ENCODE measurements at places on chromosomes 6 and 20. TPM values are rescaled to one million over a fixed set of nuclear protein-coding genes. Genes with fewer than 3 reads are reported as not detected.
A peak's percentile ranks its signal among the peaks of the same experiment; 100 is the strongest.

DNA sequence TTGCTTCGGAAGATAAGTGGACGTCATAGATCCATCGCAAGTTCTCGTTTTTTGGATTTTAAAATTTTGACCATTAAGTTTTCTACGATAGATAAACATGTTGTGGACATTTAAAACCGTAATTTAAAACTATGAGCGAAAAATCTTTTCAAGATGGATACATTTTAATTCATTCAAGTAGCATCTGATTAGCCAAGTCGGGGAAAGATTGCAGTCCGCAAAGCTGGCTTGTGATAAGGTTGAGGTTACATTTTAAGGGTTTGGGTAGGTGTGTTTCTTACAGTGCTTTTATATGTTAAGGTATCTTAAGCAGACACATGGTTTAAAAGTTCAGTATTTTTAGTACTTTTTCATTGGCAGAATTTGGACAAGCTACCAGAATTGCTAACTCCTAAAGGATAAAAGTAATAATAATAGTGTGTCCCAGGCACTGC lies 1.2 kb downstream of the WTAP start:
- H3K4me3 ChIP-seq: peak overlapping the region; percentile 97
- H3K36me3 ChIP-seq: no peaks in the 10 kb centered on the region
- H3K27ac ChIP-seq: peak overlapping the region; percentile 100
- DNase-seq: no peak
- H3K4me1 ChIP-seq: peaks cover 29% of the 10 kb centered on the region
- no peaks in the 10 kb centered on the region for H3K27me3 ChIP-seq

DNA sequence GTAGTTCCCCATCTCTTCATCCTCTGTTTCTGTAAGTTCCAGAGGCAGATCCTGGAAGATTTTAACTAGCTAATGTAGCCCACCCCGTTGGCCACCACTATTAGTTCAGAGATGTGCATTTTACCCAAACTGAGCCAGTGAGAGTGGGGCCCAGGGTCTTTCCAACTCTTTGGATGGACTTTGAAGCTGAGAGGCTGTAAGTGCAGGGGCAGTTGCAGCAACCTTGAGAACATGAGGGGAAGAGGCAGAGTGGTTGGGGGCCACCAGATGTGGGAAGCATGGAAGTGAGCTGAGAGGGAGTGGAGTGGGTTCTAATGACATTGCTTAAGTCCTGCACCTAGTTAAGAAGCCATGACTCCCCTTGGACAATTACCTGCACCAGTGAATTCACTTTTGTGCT lies 72.2 kb downstream of the CDH26 start:
- H3K27me3 ChIP-seq: no peaks in the 10 kb centered on the region
- H3K36me3 ChIP-seq: no peaks in the 10 kb centered on the region
- no peak overlapping the region for H3K27ac ChIP-seq
- H3K4me1 ChIP-seq: no peaks in the 10 kb centered on the region
- DNase-seq: no peak

DNA sequence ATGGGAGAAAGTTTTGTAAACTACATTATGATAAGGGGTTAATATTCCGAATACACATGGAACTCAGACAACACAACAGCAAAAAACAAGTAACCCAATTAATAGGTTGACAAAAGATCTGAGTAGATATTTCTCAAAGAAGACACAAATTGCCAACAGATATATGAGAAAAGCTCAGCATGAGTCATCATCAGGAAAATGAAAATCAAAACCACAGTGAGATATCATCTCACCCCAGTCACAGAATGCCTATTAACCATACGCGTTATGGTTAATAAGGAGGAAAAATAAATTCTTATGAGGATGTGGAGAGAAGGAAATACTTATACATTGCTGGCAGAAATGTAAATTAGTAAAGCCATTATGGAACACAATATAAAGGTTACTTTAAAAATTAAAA lies 695.0 kb downstream of the COL12A1 start:
- no peaks in the 10 kb centered on the region for H3K27me3 ChIP-seq
- no peaks in the 10 kb centered on the region for H3K36me3 ChIP-seq
- no peak for DNase-seq
- no peak overlapping the region for H3K4me3 ChIP-seq

The ATP6V1G2 gene
- total RNA-seq: not detected

The HLA-DQB2 gene
- total RNA-seq: not detected

The PRL gene
- total RNA-seq: not detected

DNA sequence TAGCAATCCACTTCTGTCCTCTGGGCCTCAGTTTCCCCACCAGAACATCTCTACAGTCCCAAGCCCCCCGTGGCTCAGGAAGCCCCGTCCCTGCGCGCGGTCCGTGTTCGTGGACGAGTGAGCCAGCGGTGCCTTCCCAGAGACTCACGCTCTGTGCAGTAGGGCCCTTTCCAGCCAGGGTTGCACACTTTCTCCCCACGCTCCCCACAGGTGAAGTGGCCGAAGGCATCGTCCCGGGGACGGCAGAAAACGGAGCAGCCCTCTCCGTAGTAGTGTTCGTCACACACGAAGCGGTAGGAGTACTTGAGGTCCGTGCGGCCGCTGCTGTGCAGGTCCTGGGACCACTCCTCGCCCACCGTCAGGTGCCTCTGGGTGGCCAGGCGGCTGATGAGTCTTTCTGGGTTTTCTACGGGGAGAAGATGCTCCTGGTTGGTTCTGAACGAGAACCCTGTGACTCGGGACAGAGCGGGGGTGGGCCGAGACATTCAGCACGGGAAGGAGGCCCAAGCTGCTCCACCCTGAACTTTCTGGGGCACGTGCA lies 2.7 kb downstream of the DLL1 start:
- H3K27me3 ChIP-seq: peaks cover 17% of the 10 kb centered on the region
- DNase-seq: peak; percentile 45
- no peaks in the 10 kb centered on the region for H3K4me1 ChIP-seq
- H3K36me3 ChIP-seq: peaks cover 19% of the 10 kb centered on the region
- peak overlapping the region; percentile 78 for H3K4me3 ChIP-seq

DNA sequence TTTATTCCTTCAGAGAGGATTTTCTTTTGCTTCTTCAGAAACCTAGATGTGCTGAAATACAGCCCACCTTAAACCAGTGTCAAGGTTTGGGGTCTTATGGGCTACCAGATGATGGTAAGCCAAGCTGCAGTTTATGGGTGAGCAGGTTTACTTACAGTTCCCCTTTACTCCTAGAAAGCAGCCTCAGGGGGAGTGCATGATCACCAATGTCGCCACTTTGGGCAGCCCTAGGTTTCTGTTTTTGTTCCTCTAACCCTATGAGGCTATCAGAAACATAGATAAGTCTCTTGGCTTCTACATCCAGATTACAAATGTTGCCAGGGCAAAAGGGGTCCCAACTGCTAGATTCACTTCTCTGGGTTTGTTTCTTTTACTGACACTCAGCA lies 67.2 kb downstream of the TRIM27 start:
- no peaks in the 10 kb centered on the region for H3K4me1 ChIP-seq
- no peaks in the 10 kb centered on the region for H3K36me3 ChIP-seq
- H3K27ac ChIP-seq: no peak overlapping the region
- H3K4me3 ChIP-seq: no peak overlapping the region
- DNase-seq: no peak
- H3K27me3 ChIP-seq: no peaks in the 10 kb centered on the region

GRCh38 chr6:142867355-142867801 lies 77.6 kb downstream of the HIVEP2 start:
- no peak overlapping the region for H3K27ac ChIP-seq
- no peaks in the 10 kb centered on the region for H3K27me3 ChIP-seq
- H3K36me3 ChIP-seq: no peaks in the 10 kb centered on the region
- DNase-seq: no peak

GRCh38 chr6:37491830-37492208 lies 7.9 kb downstream of the CCDC167 start:
- no peaks in the 10 kb centered on the region for H3K27me3 ChIP-seq
- no peak overlapping the region for H3K4me3 ChIP-seq
- H3K27ac ChIP-seq: no peak overlapping the region
- no peaks in the 10 kb centered on the region for H3K36me3 ChIP-seq
- no peaks in the 10 kb centered on the region for H3K4me1 ChIP-seq
- DNase-seq: peak; percentile 41

DNA sequence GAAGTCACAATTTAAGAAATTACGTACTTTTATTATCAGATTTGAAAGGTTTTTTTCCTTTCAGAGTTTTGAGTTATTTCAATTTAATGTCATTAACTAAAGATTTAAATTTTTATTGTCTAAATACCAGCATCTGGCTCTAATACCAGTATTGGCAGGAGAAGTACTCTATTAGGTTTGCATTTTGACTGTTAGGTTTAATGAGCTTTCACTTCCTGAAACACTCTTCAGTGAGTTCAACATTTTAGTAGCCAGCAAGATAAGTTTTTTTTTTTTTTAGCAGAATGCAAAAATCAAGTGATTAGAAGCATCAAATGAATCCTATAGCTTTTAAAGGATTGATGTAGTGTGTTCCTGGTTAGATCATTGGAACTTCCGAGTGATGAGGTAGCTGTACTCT lies 34.0 kb upstream of the SCGN start:
- H3K4me1 ChIP-seq: no peaks in the 10 kb centered on the region
- H3K36me3 ChIP-seq: no peaks in the 10 kb centered on the region
- no peak overlapping the region for H3K27ac ChIP-seq
- DNase-seq: no peak

DNA sequence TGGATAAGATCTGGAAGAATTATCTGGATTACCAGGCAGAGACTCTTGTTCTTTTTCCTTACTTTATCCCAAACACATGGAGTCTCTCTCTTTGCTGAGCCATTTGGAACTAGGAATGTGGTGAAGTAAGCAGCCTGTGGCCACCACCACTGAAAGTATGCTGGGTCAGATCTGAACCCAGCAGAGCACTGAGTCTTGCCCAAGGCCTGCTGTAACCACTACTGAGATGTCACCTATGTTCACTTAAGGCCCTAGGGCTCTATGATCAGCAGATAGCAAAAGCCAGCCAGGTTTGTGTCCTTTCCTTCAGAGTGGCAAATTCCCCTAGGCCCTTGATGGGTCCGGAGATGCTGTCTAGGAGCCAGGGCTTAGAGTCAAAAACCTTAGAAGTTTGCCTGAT lies 103.3 kb upstream of the PLN start:
- H3K4me3 ChIP-seq: no peak overlapping the region
- H3K36me3 ChIP-seq: no peaks in the 10 kb centered on the region
- no peaks in the 10 kb centered on the region for H3K27me3 ChIP-seq
- no peak for DNase-seq

The SSTR4 gene
- not detected for total RNA-seq

DNA sequence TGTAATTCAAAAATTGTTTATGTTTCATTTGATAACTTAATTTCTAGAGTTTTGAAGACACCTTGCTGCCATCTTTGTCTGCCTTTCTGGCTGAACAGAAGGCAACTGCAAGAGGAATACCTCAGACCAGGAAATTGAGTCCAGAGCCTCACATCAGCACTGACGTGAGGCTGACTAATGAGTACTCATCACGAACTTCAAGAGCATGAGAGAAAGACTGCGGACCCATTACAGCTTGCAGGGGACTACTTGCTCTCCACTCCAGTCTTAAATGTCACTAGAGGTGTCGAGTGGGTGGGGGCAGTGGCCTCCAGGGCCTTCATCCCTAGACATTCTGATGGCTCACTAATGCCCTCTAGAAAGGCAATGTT lies 109.5 kb upstream of the SSTR4 start:
- DNase-seq: no peak
- no peak overlapping the region for H3K27ac ChIP-seq
- H3K36me3 ChIP-seq: no peaks in the 10 kb centered on the region
- H3K27me3 ChIP-seq: no peaks in the 10 kb centered on the region
- no peaks in the 10 kb centered on the region for H3K4me1 ChIP-seq
- no peak overlapping the region for H3K4me3 ChIP-seq

- no peaks in the 10 kb centered on the region for H3K4me1 ChIP-seq
- DNase-seq: no peak
- H3K27ac ChIP-seq: no peak overlapping the region
- peaks cover 74% of the 10 kb centered on the region for H3K36me3 ChIP-seq
- no peak overlapping the region for H3K4me3 ChIP-seq
- no peaks in the 10 kb centered on the region for H3K27me3 ChIP-seq
Measured at GRCh38 chr20:62267543-62267942, 29.2 kb downstream of the OSBPL2 start.

The HLA-DQB1 gene
- total RNA-seq: 18.2 TPM

The TMEM170B gene
- 1.1 TPM for total RNA-seq

- H3K27ac ChIP-seq: no peak overlapping the region
- H3K36me3 ChIP-seq: no peaks in the 10 kb centered on the region
- H3K27me3 ChIP-seq: peaks cover 4% of the 10 kb centered on the region
- no peak for DNase-seq
- no peaks in the 10 kb centered on the region for H3K4me1 ChIP-seq
Measured at GRCh38 chr20:32089637-32090362, 19.7 kb upstream of the TM9SF4 start.

DNA sequence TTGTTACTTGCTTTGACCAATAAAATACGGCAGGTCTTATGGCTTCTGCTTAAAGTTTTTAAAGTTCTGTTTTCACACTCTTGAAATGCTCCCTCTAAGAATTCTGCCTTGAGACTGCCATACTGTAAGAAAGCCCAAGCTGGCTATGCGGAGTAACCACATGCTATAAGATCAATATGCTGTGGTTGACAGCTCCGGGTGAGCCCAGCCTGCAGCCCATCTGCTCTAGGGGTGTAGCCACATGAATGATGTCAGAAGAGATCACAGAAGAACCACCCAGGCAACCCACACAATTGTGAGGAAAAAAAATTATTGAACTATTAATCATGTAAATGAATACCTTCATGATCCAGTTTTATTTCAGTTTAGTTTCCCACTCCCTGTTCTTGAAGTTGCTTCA lies 26.1 kb upstream of the SH3BGRL2 start:
- H3K27ac ChIP-seq: no peak overlapping the region
- peaks cover 17% of the 10 kb centered on the region for H3K4me1 ChIP-seq
- H3K27me3 ChIP-seq: no peaks in the 10 kb centered on the region

The JPH2 gene
- 8.0 TPM for total RNA-seq

DNA sequence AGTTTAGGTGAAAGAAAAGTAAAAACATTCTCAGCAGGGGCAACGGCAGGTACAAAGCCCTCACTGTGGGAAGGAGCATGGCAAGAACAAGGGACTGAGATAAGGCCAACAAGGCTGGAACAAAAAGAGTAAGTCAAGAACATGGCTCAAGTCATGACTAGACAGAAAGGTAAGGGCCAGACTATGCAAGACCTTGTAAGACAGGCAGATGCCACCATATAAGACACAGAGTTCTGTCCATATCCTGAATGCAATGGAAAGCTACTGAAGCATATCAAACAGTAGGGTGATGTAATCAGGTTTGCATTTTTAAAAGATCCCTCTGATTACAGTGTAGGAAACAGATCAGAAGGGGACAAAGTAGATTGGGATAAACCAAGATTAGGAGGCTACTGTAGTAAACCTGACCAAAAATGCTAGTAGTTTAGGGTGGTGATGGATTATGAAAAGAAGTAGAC lies 5.5 kb downstream of the REV3L start:
- H3K27ac ChIP-seq: no peak overlapping the region
- H3K36me3 ChIP-seq: no peaks in the 10 kb centered on the region
- H3K4me1 ChIP-seq: no peaks in the 10 kb centered on the region
